NCI-H1092 (cell line): ENCODE measurements at places on chromosomes 12 and 14.

DNA sequence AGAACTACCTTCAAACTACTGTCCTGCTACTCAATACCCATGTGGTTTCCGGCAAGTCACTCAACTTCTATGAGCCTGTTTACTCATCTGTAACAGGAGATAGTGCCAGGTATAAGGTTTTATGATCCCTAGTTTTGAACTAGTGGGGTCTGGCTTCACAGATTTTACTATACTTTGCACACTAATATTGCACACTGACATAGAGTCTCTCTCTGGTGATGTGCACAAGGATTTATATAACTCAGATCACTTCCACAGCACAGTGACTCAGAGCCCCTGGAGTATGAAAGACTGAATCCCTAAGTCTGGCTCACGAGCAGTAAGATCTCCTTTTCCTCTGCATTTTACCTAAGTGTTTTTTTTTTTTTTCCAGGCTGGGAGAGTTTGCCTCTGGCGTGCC is 69.7 kb upstream of the SLC38A2 start:
- no peak for DNase-seq

DNA sequence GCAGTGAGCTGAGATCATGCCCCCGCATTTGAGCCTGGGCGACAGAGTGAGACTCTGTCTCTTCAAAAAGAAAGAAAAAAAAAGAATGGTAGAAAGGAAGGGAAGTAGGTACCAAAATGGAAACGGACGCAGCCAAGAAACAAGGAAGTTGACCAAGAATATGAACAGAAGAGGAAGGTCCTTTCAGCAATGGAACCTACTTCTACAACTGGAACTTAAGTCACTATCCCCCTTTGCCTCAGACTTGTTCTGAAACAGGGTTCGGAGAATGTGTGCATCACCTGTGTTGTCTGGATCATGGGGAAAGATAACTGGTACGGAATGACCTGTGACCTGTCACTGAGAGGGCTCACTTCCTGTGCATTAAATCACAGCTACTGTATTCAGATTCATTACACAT is 43.9 kb upstream of the RNASE1 start:
- DNase-seq: no peak

DNA sequence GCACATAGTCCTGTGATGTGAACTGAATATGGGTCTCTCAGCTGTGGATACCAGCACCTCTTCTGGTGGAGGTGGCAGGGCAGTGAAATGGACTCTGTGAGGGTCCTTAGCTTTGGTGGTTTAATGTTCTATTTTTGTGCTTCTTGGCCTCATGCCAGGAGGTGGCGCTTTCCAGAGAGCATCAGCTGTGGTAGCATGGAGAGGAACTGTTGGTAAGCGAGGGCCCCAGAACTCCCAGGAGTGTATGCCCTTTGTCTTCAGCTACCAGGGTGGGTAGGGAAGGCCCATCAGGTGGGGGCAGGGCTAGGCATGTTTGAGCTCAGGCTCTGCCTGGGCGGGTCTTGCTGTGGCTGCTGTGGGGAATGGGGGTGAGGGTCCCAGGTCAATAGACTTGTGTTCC is 241.7 kb downstream of the AEBP2 start:
- no peak for DNase-seq

DNA sequence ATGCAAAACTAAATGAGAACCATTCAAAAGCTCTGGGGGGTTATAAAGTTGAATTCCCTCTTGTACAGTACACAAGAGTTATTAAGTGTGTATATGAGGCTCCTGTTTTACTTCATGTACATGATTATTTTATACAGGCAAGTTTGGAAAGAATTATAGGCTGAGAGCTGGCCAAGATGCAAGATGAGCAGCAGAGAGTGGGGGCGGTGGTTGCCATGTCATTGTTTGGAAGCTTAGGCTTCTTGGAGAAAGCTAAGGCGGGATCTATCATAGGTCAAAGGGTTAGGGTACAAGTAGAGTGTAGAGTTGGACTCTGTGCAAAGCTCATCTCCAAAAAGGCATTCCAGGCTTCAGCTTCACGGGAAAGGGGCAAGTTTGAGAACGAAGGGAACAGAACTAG is 297.1 kb upstream of the TBX3 start:
- DNase-seq: no peak

- no peak for DNase-seq
Observed at GRCh38 chr12:90682398-90682797, 272.6 kb downstream of the CCER1 start.
